MG63 (cell line): ENCODE measurements at places on chromosomes 1 and 21. TPM values are rescaled to one million over a fixed set of nuclear protein-coding genes. Genes with fewer than 3 reads are reported as not detected.
A peak's percentile ranks its signal among the peaks of the same experiment; 100 is the strongest.

DNA sequence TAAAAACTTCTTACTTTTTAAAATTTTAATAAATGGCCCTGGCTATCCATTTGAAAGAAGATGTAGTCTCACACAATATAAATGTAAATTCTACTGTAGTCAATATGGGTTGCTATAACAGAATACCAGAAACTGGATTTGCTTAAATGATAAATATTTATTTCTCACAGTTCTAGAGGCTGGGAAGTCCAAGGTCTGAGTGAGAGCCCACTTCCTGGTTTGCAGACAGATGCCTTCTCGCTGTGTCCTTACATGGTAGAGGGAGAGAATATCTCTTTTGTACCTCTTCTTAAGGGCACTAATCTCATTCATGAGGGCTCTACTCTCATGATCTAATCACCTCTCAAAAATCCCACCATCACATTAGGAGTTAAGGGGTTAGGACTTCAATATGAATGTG lies 35.2 kb downstream of the EXO1 start:
- DNase-seq, result no peak

- no peak for DNase-seq
Measured at GRCh38 chr1:212760126-212760823, 31.3 kb downstream of the NSL1 start.

DNA sequence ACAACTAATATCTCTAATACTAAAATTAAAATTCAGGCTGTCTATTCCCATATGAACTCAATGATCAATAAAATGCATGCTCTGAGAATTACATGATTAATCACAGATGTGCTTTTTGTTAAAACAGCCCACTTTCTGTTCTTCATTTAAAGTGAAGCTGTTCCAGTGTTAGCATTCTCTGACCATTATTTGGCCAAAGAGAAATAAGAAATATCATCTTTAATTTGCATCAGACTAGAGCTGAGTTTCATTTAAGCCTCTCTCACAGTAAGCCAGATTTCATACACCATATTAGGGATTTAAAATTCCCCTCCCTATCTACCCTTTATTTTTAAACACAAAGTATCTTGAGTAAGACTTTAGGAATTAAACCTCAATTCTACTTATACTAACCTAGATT lies 261.6 kb downstream of the TPR start:
- DNase-seq, result no peak

- DNase-seq, result no peak
Measured at GRCh38 chr1:61403679-61404596, 321.0 kb downstream of the TM2D1 start.

DNA sequence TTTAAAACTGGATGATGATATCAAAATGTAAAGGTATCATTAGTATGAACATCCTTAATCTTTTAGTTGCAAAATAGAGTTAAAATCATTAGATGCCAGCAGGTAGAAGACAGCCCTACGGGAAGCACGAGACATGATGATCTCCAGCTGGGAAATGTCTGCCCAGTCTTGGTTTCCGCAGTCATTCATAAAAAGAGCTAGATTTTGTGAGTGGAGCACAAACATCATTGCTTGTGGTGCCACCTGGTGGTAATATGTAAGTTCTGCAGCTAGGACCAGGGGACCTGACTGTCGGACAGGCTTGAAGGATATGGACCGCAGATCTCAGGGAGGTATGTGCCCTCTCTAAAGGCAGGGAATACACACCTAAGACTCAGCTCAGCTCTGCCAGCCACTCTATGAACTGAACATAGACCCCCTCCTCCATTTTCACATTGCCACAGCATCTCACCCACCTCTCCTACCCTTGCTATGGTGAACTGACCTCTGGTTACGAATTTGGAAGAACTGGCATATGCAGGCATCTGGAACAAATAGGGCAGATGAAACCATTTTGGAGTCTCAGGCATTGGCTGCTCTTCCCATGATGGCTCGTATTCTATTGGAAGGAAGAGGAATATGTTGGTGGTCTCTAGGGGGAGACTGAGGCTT lies 9.2 kb downstream of the FCMR start:
- DNase-seq, result peak; percentile 62

GRCh38 chr1:91847851-91848250 lies 38.1 kb downstream of the TGFBR3 start:
- no peak for DNase-seq

DNA sequence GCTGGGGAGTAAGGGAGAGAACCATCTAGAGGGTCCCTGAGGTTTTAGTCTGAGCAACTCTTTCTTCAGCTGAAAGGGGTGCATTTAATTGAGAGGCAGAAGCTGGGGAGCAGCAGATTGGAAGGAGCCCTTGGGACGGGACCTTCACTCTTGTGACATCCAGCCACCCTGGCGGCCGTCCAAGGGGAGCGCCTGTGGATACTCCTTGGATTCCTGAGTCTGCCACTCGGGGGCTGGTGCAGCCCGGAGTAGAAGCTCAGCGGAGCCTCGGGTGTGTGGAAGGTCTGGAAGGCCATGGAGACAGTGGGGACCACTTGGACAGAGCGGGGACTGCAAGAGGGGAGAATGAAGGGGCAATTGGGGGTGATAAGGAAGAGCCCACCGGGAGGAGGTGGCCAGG lies 68.7 kb downstream of the AJAP1 start:
- DNase-seq, result no peak

- DNase-seq, result no peak
Measured at GRCh38 chr1:64263335-64263734, 59.9 kb downstream of the UBE2U start.

FCRL2 gene
- not detected in 2 replicates for total RNA-seq

MAP1LC3C gene
- 2.2 and 3.3 TPM in 2 replicates for total RNA-seq
